Right renal cortex interstitium (tissue), 3 donors: ENCODE measurements at places on chromosomes 5 and 9. TPM values are rescaled to one million over a fixed set of nuclear protein-coding genes. Genes with fewer than 3 reads are reported as not detected.

DNA sequence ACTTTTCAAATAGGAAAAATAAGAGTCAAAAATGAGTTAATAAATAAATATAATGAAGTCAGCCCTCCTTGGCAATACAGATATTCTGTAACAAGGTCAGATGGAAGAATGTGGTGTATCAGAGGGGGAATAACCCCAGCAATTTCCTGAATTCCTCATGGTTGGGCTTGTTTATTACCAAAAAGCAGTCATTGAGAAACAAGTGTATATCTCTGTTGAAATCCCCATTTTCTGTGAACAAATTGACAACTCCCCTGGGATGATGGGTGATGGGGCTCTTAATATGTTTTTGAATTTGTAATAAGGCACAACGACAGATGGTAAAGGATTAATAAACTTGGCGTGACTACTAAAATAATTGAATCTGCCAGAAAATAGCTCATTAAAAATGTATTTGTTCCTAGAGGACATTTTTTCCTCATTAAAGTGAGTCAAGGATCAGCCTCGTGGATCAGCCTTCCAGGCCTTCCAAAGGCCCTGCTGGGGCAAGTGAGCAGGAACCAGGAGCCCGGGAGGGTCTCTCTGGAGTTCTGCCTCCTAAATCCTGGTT lies 34.2 kb downstream of the THBS4 start:
- no peak for DNase-seq

- no peak for DNase-seq
Measured at GRCh38 chr5:132681983-132682382, 8.2 kb downstream of the IL4 start.

- no peak for DNase-seq
Measured at GRCh38 chr9:82206946-82207345, 218.4 kb downstream of the SPATA31D1 start.

SHOC1 gene
- polyA plus RNA-seq, result 0.75 TPM

SPINK5 gene
- polyA plus RNA-seq, result 0.61 TPM

LCN9 gene
- not detected for polyA plus RNA-seq

GRCh38 chr5:42301349-42301748 lies 121.9 kb upstream of the GHR start:
- DNase-seq, result no peak

DNA sequence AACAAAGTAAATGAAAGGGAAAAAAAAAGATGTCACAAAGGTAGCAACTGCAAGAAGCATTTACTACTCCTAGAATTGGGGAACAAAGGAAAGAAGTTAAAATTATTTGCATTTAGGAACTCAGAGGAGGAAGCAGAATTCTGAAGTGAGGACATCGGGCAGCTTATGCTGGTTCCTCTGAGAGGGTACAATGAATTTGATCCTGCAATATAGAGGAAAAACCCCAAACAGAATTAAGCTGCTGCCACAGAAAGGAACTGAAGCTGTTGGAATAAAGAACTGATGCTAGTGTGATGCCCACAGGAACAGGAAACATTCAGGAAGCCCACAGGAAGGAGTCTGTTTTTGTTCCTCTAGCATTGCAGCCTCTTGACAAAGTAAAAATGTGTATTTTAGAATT lies 22.3 kb upstream of the TBCA start:
- DNase-seq, result no peak

DNA sequence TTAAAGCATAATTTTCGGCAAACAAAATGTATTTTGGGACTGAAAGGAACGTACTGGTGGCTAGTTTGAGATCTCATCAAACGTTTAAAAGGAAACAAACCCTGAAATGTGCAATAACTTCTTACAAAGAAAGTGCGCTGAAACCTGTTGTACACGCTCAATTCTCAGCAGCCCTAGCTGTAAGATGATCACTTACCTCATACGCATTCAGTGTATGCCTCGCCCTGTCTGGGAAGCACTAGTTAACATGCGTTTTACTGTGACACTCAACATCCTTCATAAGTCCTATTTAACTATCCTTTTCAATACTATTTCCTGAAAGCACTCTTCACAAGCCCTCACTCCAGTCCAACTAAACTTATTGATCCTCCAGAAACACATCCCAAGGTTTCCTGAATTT lies 485.0 kb upstream of the EDIL3 start:
- DNase-seq, result no peak

NUTM2G gene
- polyA plus RNA-seq, result 0.24 TPM

GRCh38 chr5:64947031-64947430 lies 178.3 kb downstream of the CWC27 start:
- peak; percentile 21 for DNase-seq

- no peak for DNase-seq
Measured at GRCh38 chr5:158451203-158451992, 592.5 kb upstream of the CLINT1 start.

DNA sequence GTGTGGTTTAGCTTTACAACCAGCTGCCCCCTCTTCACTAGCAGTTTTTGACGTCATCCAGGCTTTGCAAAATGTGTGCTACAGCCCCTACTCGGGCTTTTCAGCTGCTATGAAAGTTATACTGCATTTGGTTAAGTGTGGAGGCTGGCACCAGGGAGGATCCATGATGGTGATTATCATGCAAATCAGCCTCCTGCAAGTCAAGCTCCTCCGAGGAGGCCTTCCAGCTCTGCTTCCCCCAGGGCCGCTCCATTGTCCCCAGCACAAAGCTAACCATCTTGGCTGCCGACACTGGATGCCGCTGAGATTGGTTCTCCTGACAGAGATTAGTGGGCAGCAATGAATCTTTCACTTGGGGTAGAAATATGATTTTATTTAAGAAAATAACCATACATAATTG lies 159.6 kb downstream of the NR2F1-AS1 start:
- DNase-seq, result no peak

- DNase-seq, result no peak
Measured at GRCh38 chr9:107504585-107505455, 15.3 kb upstream of the KLF4 start.

DNA sequence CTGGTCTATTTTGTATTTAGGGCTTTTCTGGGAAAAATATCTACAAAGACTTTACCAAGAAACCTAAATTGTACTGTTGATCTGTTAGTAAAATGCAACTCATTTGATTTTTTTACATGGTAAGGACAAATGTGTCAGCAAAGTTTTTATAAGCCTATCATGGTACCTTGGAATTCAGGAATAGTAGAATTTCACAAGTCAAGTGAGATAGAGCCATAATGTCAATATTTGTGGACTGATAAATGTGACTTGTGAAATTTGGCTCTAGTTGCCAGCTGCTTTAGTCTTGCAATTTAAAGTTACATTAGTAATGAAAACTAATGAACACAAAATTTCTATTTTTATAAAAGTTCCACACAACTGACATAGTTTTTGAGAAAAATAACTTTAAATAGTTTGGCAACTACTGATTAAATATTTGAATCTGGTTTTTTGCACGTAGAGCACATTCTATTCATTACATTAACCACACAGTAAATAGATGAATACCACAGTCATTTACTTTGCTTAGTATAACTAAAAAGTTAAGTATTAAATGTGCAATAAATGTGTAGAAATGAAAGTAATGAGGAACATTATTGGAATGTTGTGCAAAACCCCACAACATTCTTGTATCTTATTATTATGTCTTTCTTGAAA lies 41.2 kb upstream of the RIOK2 start:
- DNase-seq, result no peak

EIF4E1B gene
- polyA plus RNA-seq, result not detected

- no peak for DNase-seq
Measured at GRCh38 chr5:35316611-35317274, 86.5 kb upstream of the PRLR start.

GRCh38 chr5:102764381-102765004 lies 9.4 kb downstream of the PAM start:
- DNase-seq, result no peak

N4BP3 gene
- 3.9 TPM for polyA plus RNA-seq

GRCh38 chr9:8224381-8224801 lies 424.8 kb upstream of the DMAC1 start:
- no peak for DNase-seq

DNA sequence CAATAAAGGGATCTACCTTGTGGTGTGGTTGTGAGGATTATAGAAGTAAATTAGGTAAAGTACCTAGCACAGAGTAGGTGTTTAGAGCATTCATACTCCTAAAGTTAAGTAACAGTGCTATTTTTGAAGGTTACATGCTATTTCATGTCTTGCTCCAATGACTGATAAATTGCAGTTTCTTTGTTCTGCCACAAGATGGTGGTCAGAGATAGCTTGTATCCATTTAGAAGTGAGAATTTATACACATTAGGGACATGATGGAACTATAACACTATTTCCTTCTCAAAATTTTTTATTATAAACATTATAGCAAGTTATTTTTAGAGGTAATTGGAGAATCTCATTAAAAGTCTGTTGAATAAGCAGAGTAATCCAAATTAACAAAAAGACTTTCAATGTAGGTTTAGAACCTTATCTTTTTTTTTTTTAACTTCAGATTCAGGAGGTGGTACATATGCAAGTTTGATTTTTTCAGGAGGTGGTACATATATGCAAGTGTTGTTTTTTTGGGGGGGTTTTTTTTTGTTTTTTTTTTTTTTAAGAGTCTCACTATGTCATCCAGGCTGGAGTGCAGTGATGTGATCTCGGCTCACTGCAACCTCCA lies 17.1 kb downstream of the MTREX start:
- no peak for DNase-seq

ADAMTS6 gene
- 2.0 TPM for polyA plus RNA-seq

DNA sequence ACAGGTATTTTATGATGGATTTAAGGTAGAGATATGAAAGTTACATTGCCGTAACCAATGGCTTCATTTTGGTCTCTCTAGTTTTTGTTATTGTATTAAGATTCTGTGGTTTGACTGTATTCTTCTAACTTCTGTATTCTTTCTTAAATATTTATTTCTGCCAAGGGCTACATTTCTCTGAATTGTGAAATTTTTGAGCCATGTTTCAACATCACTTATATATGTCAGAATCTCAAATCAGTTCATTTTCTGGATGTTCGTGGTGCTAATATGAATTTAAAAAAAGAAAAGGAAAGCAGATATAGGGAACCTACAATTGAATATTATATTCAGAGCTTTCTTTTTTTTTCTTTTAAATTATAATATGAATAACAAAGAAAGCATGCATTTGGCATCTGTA lies 142.7 kb downstream of the ANXA1 start:
- DNase-seq, result no peak

SH2D3C gene
- 12.1 TPM for polyA plus RNA-seq

GPRIN1 gene
- 1.7 TPM for polyA plus RNA-seq

IFNK gene
- polyA plus RNA-seq, result not detected

GRCh38 chr9:81390792-81391456 lies 298.4 kb downstream of the TLE1 start:
- DNase-seq, result no peak

- no peak for DNase-seq
Measured at GRCh38 chr5:113163328-113163727, 186.7 kb downstream of the DCP2 start.

GRCh38 chr5:87164409-87164808 lies 103.3 kb upstream of the RASA1 start:
- no peak for DNase-seq

MYOZ3 gene
- 5.8 TPM for polyA plus RNA-seq

- DNase-seq, result no peak
Measured at GRCh38 chr9:86280580-86280979, 1.8 kb downstream of the ISCA1 start.

KCNV2 gene
- polyA plus RNA-seq, result not detected

DNA sequence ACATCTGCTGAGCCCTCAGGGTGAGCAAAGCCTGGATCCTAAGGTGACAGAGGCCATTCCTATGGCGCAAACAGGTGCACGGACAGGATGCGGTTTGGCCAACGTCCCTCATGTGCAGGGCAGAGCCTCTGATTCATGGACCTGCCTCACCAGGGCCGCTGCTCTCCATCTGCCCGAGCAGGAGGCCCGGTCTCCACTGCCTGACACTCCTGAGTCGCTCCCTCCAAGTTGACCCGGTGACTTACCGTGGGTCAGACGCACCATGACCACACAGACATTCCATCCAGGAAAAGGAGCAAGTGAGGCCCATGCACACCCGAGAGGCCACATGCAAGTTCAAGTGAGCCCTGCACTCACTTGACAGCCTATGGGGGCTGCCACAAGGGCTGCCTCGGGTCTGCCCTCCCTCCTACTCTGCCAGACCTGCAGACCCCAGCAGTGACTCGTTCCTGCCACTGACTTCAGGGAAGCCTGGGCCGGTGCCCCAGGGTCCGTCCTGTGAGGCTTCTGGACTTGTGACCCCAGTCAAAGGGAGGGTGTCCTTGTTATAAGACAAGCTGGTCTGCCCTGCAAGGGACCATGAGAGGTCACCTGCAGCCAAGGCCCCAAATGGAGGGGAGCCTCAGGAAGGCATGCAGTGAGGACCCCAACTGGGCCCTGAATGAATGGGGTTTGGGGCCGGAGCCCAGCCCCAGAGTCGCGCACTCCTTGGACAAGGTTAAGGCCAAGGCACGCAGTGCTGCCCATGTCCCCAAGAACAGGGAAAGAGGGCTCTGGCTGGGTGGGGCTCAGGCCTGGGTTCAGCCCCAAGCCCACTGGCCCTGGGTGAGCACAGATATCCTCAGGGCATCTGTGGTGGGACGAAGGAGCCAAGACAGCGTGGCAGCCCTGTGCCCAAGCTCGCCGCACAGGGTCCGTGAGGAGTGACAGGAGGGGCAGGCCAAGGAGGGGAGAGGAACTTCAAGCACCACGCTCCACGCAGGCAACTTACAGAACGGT lies 10.1 kb downstream of the BRD3OS start:
- DNase-seq, result no peak

DNA sequence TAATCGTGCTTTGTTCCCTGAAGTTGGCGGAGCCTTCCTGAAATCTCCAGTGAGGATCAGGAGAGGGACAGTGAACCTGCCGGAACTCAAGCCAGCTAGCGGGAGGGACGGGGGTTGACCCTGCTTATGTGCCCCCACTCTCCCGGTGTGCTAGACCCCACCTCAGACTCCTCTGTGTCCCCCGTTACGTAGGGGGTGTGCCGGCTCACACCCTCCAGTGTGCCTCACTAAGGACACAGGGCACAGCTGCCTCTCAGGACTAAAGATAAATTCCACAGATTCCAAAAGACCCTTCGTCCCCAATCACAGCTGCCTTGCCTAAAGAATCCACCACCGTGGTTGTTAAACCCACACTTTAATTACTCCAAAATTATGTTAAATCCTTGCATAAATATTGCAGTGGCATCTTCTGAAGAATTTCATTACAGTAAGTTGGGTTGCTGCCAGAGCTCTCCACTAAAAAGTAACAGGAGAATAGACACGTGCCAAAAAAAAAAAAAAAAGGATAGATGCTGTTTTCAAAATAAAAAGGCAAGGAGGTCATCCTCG lies 73.7 kb downstream of the GTF3C4 start:
- no peak for DNase-seq
